ENCODE measurements at places on chromosomes 7 and 10.

DNA sequence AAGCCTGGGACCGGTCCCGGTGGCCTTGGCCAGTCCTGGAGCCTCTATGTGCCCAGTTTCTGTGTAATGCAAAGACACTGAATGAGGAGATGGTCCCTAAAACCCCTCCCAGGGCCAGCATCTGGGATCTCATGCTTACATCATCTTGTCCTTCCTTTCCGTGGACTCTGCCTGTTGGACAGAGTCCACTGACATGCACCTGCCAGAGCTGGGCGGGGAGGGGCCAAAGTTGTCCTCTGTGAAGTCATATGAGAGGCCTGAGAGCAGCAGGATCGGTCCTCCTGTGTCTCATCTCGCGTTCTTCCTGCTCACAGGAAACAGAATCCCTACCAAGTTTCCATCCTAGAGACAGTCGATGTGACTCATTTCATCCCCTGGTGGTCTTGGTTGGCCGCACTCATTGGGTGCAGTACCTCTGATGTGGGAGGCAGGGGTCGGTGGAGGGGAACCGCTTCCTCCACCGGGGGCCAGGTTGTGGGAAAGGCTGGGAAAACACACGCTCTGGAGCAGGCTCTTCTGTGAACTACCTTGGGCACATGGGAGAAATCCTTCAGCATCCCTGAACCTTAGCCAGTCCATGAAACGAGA is 389.6 kb upstream of the PODXL start:
- no peak for DNase-seq

DNA sequence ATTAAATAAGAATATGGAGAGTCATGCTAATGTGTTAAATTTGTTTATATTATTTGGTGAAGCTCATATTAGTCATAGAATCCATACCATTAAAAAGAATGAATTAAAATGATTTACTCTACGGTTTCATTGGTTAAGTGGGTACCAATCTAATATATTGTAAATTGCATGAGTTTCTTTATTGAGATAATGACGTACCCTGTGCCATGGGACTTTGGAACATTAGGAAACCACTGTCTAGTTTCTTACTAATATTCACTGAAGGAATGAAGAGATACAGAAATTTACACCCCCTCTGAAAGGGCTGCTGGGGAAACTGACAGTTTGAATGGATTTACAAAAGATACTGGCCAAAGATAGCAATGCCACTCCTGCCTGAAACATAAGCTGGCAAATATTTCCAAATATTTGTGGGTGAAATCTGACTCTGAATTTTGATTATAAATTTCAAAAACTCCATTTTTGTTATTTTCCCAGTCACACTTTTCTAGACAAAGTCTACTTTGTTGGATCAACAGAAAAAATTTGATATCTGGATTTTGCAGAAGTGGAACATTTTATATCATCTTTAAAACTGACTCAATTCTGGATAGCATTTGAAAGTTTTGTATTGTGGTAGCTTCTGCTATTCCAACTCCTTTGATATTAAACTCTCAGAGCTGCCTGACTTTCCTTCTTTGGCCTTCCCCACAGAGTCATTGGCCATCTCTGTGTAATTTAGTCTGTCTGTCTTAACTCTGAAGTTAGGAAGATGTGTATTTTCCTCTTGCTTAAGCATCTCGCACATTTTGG is 22.3 kb downstream of the MDFIC start:
- no peak for DNase-seq

GRCh38 chr7:95619517-95619916 is 23.2 kb upstream of the PDK4 start:
- DNase-seq: no peak

DNA sequence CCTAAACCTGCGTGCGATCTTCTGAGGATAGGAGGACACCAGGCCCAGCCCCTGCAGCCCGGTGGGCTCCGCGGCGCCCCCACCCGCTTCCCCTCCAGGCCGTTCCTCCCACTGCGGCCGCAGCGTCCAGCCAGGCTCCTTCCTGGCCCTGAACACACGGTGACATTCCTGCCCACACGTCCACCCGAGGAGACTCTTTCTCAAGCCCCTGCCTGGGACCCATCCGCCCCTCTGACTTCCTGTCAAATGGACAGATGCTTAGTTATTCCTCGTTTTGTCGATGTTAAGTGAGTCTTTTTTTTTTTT is 32.4 kb upstream of the RNF32 start:
- no peak for DNase-seq

- DNase-seq: peak; percentile 16
These were observed 202.2 kb downstream of the TMEM178B start for GRCh38 chr7:141276031-141276430.

GRCh38 chr7:87056346-87056745 is 3.1 kb downstream of the ELAPOR2 start:
- no peak for DNase-seq
